Stimulated activated CD8-positive, alpha-beta memory T cell treated with anti-CD3 and anti-CD28 coated beads, Interleukin-4, amount 100 ng/mL, for 4 hours (primary cell): ENCODE measurements at places on chromosomes 7 and 10.

DNA sequence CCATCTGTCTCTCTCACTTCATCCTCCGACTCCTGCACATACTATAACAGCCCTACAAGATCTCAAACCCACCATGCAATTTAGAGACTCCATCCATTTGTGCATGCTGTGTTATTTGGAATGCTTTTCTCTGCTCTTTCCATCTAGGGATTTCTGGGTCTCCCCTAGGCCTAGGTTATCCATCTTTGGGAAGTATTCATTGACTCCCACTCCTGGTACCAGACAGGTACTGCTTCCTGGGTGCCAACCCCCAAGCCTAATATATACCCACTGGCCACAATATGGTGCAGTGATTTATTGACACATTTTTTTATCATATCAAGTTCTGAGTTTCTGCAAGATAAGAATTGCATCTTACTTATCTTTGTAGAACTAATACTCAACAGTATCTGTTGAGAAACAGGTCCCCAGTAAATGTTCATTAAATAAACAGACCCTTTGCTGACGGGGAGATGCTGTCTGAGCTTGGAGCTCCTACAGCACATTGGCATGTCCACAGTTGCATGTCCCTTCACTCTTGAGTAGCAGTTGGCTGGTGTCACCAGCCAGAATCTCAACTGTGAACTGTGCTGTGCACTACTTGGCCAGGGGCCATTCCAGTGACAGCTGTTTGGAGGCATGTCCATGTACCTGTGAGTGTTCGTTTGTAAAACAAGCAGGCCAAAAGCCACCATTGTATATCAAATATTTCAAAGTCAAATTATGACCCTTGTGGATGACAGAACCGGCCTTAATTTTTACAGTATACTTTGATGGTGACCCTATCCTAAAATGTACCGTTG lies 223.3 kb upstream of the NFE2L3 start:
- no peak for DNase-seq

DNA sequence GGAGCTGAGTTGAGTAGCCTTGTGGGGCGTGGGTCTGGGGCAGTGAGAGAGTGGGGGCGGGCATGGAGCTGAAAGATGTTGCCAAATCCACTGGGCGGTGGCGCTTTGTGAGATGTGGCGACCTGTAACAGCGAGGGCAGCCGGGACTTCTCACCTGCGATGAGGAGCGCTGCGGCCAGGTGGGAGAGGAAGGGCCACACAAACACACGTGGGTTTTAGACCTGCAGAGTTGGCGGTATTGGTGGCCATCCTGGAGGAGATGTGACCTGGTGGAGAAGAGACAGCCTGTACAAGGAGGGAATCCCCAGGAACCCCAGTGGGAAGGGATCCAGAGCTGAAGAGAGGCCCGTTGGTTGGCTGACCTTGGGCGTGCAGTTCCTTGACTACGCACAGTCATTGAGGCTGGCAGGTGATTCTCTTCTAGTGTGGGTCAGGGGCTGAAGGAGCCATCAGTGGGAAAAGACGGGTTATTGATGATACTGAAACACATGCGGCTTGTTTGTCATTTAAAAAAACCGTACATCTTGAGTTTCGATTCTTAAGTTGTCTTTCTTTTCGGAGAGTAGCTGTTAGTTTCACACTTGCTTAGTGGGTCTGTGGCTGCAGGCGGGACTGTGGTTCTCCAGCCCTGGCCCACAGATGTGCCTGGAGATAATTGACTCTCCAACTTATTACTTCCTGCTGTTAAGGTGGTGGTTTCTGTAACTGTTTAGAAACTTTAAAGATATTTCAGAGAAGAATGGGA lies 2.4 kb downstream of the CHST12 start:
- no peak for DNase-seq

- no peak for DNase-seq
These were observed 72.3 kb upstream of the LEP start for GRCh38 chr7:128168667-128169210.

- no peak for DNase-seq
These were observed 9.6 kb downstream of the KAZALD1 start for GRCh38 chr10:101071267-101071884.

GRCh38 chr10:12949248-12949647 lies 52.3 kb downstream of the CCDC3 start:
- no peak for DNase-seq
